ENCODE measurements at places on chromosomes 12 and 14. TPM values are rescaled to one million over a fixed set of nuclear protein-coding genes. Genes with fewer than 3 reads are reported as not detected.

- DNase-seq, result no peak
Measured at GRCh38 chr14:90532826-90533525, 136.1 kb downstream of the CALM1 start.

DNA sequence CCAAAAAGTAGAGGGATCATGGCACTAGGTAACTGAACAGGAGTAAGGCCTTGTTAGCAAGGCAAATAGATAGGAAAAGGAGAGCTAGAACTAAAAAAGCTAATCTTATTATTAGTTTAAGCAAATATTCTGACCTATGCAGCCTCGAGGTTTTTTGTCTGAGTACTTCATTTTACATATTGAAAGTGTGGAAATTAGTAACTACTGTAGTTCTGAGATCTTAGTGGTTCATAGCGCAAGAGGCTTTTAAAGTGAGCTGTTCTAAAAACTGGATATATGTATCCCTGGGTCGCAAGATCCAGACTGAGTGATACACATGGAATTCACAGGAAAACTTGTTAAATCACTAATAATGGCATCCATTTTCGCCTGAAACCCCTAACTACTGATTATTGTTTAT, 411.0 kb upstream of the SOX5 start:
- no peak for DNase-seq

GRCh38 chr12:1319212-1319611, 275.2 kb downstream of the FBXL14 start:
- DNase-seq, result no peak

GRCh38 chr14:106622200-106622745, 1095.9 kb downstream of the TMEM121 start:
- no peak for DNase-seq

DNA sequence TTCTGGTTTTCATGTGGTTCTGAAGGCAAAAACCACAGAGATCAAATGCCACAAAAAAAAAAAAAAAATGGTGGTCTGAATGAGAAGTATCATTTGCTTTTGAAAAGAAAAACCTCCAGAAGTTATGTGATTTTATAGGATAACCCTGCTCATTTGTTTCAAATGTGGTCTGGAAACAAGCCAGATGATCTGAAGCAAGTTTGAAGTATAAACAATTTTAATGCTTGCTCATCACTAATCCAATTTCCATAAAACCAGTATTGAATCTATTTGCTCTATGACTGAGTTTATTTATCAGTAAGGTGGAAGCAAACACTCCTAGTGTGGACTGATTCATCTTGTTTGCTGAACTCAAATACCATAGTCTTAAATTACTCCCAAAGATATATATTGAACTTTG, 407.3 kb upstream of the FLRT2 start:
- DNase-seq, result no peak

- DNase-seq, result no peak
Measured at GRCh38 chr14:103562179-103562428, 353 bp downstream of the BAG5 start.

DNA sequence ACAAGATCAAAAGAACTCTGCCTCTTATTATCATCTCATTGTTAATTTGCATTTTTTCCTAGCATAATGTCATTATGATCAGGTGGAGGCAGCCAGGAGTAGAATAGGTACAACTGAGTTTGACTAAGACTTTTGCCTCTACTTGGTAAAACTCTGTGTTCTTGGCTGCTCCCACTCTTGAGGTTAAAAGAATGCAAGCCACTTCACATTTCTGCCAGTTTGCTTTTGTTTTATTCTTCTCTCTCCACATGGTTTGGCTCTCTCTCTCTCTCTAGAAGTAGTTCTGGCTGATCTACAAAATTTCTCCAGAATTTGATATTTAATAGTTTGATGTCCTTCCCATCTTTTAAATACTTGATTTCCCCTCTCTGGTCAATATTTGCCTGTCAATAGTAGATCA, 170.7 kb upstream of the E2F7 start:
- DNase-seq, result no peak

The AVPR1A gene
- total RNA-seq, result 1.3 TPM

The EDDM3A gene
- not detected for total RNA-seq

Data from ovary (tissue), 10 donors.